Dermis blood vessel endothelial cell (primary cell): ENCODE measurements at places on chromosomes 1 and 21. TPM values are rescaled to one million over a fixed set of nuclear protein-coding genes. Genes with fewer than 3 reads are reported as not detected.

DNA sequence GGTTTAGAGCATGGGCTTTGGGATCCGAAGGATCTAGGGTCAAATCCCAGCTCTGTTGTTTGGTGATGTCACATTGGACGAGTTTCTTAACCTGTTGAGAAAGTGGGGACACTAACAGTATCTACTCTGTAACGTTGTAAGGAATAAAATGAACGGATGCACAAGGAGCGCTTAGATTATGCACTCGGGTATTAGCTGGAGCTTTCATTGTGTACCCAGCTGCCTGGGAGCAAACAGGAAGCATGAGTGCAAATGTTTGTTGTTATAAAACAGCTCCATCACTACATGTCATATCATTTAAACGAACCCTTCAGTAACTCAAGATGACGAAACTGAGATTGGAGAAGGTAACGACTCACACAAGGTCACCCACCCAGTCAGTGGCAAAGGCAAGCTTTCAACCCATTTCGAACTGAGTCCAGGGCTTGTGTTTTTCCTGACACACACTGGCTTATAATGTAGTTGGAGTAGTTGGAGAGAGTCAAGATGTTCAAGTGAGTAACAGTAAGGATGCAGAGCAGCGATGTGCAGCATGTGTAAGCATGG lies 16.2 kb upstream of the SLC6A17 start:
- peak; percentile 37 for DNase-seq

GRCh38 chr1:204072931-204073836 lies at the start of gene SOX13:
TSS of gene SOX13 (plus strand) at chr1:204073115. CDS start at chr1:204112916, 39,801 bp downstream.
- DNase-seq: peak; percentile 89

DNA sequence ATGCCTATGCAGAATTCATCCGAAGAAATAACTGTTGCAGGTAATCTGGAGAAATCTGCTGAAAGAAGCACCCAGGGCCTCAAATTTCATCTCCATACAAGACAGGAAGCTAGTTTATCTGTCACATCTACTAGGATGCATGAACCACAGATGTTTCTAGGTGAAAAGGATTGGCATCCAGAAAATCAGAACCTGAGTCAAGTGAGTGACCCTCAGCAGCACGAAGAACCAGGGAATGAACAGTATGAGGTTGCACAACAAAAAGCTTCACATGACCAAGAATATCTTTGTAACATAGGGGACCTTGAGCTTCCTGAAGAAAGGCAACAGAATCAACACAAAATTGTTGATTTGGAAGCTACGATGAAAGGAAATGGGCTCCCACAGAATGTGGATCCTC lies 24.0 kb upstream of the PLEKHM2 start:
- DNase-seq: no peak

GRCh38 chr1:156832434-156832833 lies 15.8 kb upstream of the SH2D2A start:
- DNase-seq: no peak

- DNase-seq: no peak
These were observed 20.3 kb upstream of the LAPTM5 start for GRCh38 chr1:30777904-30778153.

DNA sequence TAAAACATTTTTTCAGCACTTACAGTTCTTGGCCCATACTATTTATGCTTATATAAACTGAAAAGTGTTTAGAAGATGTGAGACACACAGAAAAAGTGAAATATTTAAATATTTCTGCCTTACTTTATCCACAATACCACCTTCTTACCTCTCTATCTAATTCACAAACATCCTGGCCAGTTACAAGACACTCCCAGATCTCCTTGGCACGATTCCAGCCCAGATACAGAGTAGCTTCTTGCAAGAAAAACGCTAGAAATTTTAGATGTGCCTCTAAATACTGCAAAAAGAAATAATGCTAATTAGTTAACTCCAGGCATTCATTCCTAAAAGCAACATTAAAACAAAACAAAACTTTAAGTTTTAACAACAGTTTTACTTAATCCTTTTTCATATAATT lies 68.4 kb downstream of the USP24 start:
- peak; percentile 15 for DNase-seq

DNA sequence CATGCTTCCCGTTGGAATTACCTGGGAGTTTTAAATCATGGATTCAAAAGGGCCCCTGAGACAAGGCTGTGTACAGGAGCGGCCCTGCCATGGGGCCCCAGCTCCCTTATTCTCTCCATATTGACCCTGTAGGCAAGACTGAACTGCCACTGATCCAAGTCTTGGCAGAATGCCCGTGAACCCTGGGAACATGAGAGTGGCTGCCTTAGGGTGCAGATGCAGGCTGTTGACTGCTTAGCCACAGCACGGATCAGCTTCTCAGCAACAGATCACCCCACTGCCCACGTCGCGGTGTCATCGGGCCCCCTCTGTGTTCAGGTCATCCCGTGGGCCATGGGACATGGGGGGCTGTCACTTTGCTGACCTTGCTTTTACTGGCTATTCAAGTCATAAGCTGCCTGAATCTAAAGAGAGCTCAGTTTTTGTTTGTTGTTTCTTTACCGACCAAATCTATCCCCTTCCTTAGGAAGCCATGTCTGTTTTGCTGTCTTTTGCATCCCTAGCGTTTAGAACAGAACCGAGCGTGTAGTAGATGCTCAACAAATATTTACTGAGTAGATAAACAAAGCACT lies 83.4 kb downstream of the MATN1 start:
- no peak for DNase-seq

DNA sequence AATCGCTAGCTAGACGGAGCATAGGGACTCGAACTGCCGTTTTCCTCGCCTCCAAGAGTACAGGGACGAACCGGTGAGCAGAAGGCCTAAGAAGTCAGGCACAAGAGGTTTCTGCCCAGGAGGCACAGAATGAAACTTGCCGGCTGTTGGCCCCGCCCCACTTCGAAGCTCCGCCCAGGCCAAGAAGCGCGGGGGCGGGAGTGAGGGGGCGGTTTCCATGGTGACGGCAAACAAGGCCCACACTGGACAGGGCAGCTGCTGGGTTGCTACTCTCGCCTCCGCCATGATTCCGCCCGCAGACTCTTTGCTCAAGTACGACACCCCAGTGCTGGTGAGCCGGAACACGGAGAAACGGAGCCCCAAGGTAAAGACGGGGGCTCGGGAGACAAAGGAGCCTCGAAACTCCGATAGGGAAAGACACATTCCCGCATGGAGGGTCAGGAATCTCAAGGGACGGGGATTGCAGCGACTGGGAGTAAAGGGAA lies at the start of gene DNALI1:
Gene DNALI1 (plus strand): TSS at position 229 of the 485 bp plus-strand sequence. CDS start 55 bp downstream, at position 284.
- peak; percentile 96 for DNase-seq

- DNase-seq: no peak
These were observed 2.1 kb downstream of the TESK2 start for GRCh38 chr1:45488666-45489377.

GRCh38 chr1:232209357-232209756 lies 420.6 kb downstream of the SIPA1L2 start:
- DNase-seq: no peak

DNA sequence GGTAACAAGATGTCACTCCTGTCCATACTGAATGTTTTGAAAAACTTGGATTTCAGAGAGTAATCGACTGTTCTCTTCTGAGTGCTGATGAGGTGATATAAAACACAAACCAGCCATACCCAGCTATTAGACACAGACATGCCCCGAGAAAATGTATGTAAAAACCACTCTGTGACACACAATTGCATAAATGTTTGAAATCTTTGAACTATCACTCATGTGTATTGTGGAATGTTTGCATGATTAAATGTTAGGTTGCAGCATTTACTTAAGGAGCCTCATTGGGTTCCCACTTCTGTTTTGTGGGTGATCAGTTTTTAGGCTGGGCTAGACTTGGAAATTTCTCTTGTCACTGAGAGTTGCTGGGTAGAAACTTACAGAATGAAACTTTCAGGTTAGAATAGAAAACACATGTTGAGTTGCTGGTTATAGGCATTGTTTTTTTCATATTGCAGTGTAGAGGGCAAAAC lies 270.4 kb upstream of the B3GALT2 start:
- DNase-seq: no peak

DNA sequence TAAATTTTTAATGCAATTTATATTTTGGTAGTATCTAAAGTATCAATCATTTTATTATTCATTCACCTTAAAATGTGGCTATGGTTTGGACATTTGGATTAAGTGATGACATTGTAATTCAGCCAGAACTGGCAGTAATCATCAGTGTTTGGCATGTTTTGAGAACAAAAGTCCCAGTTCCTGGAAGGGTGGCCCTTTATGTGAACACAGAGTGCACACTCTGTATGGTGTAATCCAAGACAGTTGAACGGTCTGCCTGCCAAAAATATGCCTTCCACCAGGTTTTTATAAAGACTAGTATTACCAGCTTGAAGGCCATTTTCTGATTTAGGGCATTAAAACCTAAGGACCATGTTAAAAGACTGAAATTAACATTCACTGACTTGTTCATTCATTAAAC lies 448.7 kb downstream of the LTN1 start:
- DNase-seq: no peak

GRCh38 chr1:2840036-2840809 lies 38.7 kb upstream of the TTC34 start:
- no peak for DNase-seq

- no peak for DNase-seq
These were observed 163.2 kb upstream of the LRRC7 start for GRCh38 chr1:69404486-69404885.

GRCh38 chr1:27144920-27145661 lies 9.8 kb downstream of the SLC9A1 start:
- no peak for DNase-seq

DNA sequence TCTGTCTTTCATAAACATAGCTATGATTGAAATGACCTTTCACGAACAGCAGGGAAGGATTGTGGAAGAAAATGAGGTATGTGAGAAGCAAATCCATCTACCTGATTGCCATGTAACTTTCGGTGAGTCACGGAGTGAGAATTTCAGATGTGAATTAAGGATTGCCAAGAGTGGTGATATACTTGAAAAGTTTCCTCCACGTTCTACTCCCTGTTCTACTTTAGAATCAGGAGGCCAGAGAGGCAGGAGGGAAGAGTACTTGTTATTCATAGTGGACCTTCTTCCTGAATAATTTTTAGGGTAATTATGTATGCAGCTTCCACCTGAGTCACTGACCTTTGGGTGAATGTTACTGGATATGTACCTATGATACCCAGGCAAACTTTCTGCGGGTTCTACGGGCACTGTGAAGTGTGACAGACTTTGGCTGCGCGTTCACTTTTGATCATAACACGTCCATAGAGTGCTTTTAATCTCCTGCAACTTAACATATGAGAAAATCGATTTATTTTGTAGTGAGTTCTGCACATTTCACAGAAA lies 2.6 kb upstream of the KCNE1 start:
- no peak for DNase-seq

GRCh38 chr1:203306089-203306964 lies 1.0 kb downstream of the BTG2 start:
- peak; percentile 85 for DNase-seq

GRCh38 chr1:44053394-44053793 lies 22.1 kb upstream of the SLC6A9 start:
- DNase-seq: no peak

DNA sequence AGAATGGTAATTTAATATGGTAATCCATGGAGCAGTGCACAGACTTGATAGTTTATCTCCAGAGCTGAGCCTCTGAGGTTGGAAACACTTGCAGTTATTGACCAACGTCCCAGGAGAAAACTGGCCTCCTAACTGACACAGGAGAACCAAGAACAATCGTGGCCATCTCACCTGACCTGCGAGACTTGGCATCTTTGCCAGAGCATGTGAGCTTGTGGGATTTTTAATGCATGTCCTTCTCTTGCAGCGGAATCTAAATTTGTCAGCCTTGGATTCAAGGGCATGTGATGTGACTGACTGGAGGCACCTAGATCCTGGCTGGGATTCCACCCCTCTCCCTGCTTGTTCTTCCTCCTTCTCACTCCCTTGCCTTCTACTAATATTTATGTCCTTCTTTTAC lies 27.8 kb upstream of the SLC26A9 start:
- DNase-seq: no peak

- DNase-seq: no peak
These were observed 2.8 kb upstream of the PHLDA3 start for GRCh38 chr1:201471772-201472171.

GRCh38 chr1:201119206-201120197 lies 7.3 kb upstream of the CACNA1S start:
- DNase-seq: peak; percentile 66

- no peak for DNase-seq
These were observed 21.9 kb upstream of the FAM3B start for GRCh38 chr21:41294548-41295231.

DNA sequence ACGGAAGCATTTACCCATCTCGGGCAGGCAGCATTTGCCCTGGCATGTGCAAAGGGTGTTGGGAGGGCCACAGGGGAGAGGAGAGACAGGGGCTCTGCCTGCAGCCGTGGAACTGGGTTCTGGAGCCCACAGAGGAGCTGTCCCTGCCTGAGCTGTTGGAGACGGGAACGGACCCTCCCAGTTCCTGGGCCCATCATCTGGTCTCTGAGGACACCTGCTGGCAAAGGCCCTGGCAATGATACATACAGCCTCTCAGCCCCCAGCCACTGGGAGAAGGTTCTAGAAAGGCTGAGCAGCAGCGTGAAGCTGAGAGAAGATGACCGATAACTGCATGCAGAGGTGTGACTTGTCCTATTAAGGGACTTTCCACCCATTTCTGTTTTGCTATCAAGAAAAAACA lies 31.4 kb downstream of the FAAP20 start:
- peak; percentile 43 for DNase-seq

DNA sequence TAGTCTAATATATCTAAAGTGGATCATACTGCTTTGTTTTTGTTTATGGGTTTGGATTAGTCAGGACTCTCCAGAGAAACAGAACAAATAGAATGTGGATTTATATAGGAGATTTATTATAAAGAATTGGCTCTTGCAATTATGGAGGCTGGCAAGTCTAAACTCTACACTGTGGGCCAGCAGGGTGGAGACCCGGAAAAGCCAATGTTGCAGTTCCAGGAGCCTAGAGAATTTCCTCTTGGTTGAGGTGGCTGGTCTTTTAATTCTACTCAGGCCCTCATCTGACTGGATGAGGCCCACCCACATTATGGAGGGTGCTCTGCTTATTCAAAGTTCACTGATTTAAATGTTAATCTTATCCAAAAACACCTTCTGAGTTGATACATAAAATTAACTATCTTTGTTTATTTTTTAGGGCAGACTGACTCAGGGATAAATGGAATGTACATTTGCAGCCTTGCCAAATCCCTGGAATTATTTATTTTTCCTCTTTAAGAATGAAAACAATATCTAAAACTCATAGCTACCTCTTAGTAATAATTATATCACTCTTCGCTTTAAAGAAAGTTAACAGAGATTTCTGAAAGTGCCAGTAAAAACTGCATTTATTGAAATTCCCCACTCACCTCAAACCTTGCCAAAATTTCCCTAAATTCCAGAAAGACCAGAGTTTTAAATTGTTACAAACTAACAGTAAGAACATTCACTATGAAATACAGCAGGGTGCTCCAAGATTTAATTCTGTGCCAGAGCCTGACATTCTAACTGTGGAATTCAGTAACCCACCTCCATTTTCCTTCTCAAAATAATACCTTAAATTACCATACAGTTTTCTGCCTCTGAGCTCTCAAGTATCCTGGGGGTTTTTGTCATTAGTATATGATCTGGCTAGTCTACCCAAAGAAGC lies 36.6 kb upstream of the SSX2IP start:
- DNase-seq: no peak

- peak; percentile 50 for DNase-seq
These were observed 183.6 kb upstream of the KIAA0040 start for GRCh38 chr1:175376194-175376593.

TMEM269 gene
- not detected in 2 replicates for total RNA-seq

AGO1 gene
- total RNA-seq: 9.7 and 29.3 TPM in 2 replicates

PCSK9 gene
- total RNA-seq: 0.70 TPM in 1 of 2 replicates, not detected in the other

RAB7B gene
- not detected in 2 replicates for total RNA-seq

OR2G6 gene
- not detected in 2 replicates for total RNA-seq

PDZK1IP1 gene
- total RNA-seq: 0.42 and 1.0 TPM in 2 replicates

GUCA2A gene
- total RNA-seq: not detected in 2 replicates

PRAMEF26 gene
- total RNA-seq: not detected in 2 replicates

S100A7A gene
- not detected in 2 replicates for total RNA-seq

LGR6 gene
- not detected in 2 replicates for total RNA-seq

TDRD10 gene
- 5.3 and 6.0 TPM in 2 replicates for total RNA-seq

CAMK2N1 gene
- 3.7 and 7.8 TPM in 2 replicates for total RNA-seq
